A549 treated with CpdA at 1 μM for 4 hours (cell line): ENCODE measurements at places on chromosomes 5 and 9. TPM values are rescaled to one million over a fixed set of nuclear protein-coding genes. Genes with fewer than 3 reads are reported as not detected.

The KLHL3 gene
- 0.16 to 0.53 TPM (median 0.29 TPM) in 5 replicates for total RNA-seq

The SRP19 gene
- total RNA-seq, result 79.0 to 96.2 TPM (median 85.3 TPM) in 5 replicates

The HTR4 gene
- total RNA-seq, result not detected in 5 replicates

The IL17B gene
- total RNA-seq, result 0.29 TPM in 1 of 5 replicates, not detected in the others

The C5orf22 gene
- total RNA-seq, result 11.0 to 14.7 TPM (median 12.3 TPM) in 5 replicates

The OR1Q1 gene
- total RNA-seq, result 0.06 TPM in 1 of 5 replicates, not detected in the others

The PRELID2 gene
- 6.8 to 13.7 TPM (median 8.2 TPM) in 5 replicates for total RNA-seq

The CCDC171 gene
- total RNA-seq, result 0.34 to 0.45 TPM (median 0.41 TPM) in 5 replicates

The DMRT2 gene
- total RNA-seq, result 0.09 to 0.13 TPM in 2 of 5 replicates, not detected in the others

The ANKRD31 gene
- total RNA-seq, result 0.03 to 0.12 TPM (median 0.07 TPM) in 5 replicates

The SAXO1 gene
- not detected in 5 replicates for total RNA-seq

The HNRNPH1 gene
- 487 to 731 TPM (median 520 TPM) in 5 replicates for total RNA-seq

The AGXT2 gene
- not detected in 5 replicates for total RNA-seq

The ZFP2 gene
- total RNA-seq, result 0.03 to 0.07 TPM in 2 of 5 replicates, not detected in the others

The IL7R gene
- total RNA-seq, result 0.24 to 0.79 TPM (median 0.45 TPM) in 5 replicates

The C1QTNF2 gene
- total RNA-seq, result 0.14 to 0.16 TPM (median 0.15 TPM) in 4 of 5 replicates, not detected in the other

The ACOT12 gene
- total RNA-seq, result 0.08 TPM in 1 of 5 replicates, not detected in the others

The PKD2L2 gene
- 0.03 to 0.26 TPM (median 0.05 TPM) in 3 of 5 replicates, not detected in the others for total RNA-seq

The HBEGF gene
- 6.5 to 7.8 TPM (median 7.5 TPM) in 5 replicates for total RNA-seq

The DUSP1 gene
- total RNA-seq, result 236 to 316 TPM (median 299 TPM) in 5 replicates

The ZNF484 gene
- 1.8 to 2.9 TPM (median 2.2 TPM) in 5 replicates for total RNA-seq

The ZDHHC11B gene
- total RNA-seq, result 1.1 to 1.5 TPM (median 1.3 TPM) in 5 replicates

The IGIP gene
- 0.91 to 1.2 TPM (median 1.0 TPM) in 5 replicates for total RNA-seq
